ENCODE measurements at places on chromosomes 13 and 19.

DNA sequence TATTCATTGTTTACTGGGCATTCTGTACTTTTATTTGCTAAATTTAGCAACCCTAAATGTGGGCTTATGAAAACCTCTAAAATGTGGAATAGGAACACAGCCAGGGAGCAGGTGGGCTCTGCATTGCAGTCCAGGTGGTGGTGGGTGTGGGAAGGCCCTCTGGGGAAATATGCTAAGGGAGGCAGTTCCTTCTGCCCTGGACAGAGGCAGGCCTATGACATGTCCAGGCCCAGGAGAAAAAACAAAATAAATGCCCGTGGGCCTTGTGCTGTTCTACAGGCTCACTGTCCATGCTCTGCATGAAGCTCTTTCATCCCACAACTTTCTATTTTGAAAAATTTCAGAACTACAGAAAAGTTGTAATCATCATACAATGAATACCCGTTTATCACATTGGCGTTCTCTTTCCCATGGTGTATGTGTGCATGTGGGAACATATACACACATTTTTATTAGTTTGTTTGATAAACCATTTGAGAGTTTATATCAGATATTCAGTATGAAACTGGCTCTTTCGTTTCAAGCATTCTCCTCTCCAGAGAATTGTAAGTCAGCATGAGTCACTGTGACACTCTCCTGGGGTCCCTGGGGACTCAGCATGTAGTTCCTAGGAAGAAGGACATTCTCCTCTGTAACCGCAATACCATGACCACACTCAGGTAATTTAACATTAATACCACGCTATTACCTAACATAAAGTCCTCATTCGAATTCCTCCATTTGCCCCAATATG, 505.3 kb downstream of the COG6 start:
- DNase-seq: no peak

GRCh38 chr13:67438465-67438864, 208.3 kb upstream of the PCDH9 start:
- no peak for DNase-seq

GRCh38 chr13:101453784-101454201, 1.3 kb downstream of the ITGBL1 start:
- DNase-seq: no peak

GRCh38 chr13:37918751-37919150, 49.2 kb upstream of the TRPC4 start:
- DNase-seq: no peak

DNA sequence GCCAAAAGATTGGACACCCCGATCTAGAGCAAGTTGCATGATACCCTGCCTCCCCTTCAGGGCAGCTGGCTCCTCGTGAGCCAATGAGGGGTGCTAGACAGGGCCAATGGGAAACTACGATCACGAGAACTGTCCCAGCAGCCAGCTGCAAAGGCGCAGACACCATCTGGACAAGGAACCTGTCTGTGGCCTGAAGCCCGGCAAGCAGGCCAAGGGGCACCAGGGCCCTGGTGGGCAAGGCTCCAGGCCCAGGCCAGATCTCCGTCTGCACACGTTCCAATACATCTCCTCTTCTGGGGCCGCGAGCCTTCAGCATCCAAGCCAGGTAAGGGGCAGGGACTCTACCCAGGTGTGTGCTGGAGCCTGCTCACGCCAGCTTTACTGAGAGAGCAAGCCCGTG, 20.2 kb downstream of the MED26 start:
- no peak for DNase-seq

DNA sequence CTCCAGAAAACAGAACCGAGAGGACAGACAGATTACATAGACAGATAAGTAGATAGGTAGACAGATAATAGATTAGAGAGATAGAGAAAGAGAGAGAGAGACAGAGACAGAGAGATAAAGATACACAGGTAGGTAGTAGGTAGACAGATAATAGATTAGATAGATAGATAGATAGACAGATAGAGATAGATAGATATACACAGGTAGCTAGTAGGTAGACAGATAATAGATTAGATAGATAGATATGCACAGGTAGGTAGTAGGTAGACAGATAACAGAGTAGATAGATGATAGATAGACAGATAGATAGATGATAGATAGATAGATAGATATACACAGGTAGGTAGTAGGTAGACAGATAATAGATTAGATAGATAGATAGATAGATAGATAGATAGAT, 10.1 kb downstream of the FFAR2 start:
- no peak for DNase-seq

DNA sequence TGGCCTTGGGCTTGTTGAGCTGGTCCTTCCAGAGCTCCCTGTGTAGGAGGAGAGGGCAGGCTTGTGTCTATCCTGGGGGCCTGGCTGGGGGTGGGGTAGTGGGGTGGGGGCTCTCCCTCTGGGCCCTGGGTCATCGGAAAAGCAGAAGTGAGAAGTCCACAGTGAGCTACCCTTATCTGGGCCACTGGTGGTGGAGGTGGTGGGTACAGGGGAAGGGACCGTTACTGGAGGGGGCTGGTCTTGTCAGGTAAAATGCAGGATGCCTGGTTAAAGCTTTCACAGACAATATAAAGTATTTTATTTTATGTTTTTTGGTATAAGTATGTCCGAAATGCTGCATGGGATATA, 342 bp upstream of the SIGLEC10 start:
- DNase-seq: no peak

DNA sequence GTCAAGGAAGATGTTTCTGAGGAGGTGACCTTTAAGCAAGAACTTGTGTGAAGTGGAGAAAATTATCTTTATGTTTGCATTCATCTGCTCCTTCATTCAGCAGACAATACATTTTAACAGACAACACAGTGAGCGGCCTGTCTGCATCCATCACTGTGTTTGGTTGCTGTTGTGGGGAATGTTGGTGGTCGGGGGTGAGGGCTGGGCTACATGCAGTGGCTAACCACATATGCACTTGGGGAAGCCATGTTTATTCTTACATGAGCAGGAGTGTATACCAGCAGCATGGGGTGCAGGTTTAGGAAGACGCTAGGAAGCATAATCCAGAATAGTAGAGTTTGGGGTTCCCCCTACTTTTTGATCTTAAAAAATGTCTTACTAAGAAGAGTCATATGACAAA, 66.4 kb downstream of the DHRS12 start:
- no peak for DNase-seq

GRCh38 chr13:26716984-26717383, 43.6 kb downstream of the GPR12 start:
- DNase-seq: no peak

DNA sequence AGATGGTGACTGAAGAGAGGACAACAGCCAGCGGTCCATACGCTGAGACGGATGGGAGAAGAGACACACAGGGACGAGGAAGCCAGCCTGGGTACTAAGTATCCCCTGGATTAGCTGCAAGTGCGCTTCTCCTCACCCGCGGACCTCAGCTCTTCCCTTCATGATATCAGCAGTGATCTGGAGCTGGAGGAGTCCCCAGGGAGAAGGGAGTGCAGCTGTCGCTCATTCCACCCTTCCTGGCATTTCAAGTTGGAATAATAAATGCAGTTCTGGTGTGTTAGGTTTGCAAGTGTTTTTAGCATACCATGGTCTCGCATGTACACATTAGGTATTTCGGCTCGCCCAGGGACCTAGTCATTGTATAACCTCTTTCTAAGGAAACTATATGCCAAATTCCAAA, 88.5 kb upstream of the C1QTNF9B start:
- DNase-seq: no peak

DNA sequence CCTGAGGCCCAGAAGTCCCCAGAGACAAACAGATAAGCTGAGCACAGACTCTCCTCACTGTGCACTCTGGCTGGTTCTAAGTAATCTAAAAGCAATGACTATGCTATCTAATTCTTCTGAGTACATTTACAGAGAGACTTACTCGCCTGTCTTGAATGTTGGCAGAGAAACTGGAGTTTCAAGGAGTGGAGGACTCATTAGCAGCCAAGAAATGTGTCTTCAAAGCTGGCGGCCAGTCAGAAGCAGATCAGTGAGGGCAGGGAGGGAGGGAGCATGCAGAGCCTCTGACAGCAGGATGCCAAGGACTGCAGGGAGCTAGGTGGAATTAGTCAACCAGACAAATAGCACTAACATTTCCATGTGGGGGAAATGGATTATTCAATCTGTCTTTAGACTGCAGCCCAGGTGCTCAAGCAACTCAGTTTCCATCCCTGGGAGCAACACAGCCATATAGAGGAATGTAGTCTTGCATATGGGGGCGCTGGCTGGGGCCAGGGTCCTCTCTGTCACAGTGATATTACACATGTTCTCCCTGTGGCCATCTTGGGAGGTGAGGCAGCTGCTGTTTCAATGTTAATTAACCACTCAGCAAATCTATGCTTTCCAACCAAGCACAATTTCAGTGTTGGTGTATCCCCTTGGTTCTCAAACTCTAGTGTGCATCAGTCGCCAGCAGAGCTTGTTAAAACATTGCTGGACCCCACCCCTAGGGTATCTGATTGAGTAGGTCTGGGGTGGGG, 97.9 kb downstream of the CCNA1 start:
- DNase-seq: no peak

- DNase-seq: no peak
These were observed 698.8 kb downstream of the UQCRFS1 start for GRCh38 chr19:28514166-28514565.

DNA sequence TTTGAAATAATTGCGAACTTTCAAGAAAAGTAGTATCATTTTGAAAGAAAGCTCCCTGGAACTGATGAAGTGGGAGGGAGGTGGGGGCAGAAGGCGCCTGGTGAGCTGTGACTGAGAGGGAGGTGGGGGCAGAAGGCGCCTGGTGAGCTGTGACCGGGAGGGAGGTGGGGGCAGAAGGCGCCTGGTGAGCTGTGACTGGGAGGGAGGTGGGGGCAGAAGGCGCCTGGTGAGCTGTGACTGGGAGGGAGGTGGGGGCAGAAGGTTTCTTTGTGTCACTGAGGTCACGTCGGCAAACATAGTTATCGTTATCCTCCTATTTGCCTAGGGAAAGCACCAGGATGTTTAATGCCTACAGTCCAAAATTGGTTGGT, 24.2 kb downstream of the C2CD4C start:
- peak; percentile 6 for DNase-seq

- DNase-seq: peak; percentile 68
These were observed 3.2 kb downstream of the VSIG10L start for GRCh38 chr19:51338563-51339312.

DNA sequence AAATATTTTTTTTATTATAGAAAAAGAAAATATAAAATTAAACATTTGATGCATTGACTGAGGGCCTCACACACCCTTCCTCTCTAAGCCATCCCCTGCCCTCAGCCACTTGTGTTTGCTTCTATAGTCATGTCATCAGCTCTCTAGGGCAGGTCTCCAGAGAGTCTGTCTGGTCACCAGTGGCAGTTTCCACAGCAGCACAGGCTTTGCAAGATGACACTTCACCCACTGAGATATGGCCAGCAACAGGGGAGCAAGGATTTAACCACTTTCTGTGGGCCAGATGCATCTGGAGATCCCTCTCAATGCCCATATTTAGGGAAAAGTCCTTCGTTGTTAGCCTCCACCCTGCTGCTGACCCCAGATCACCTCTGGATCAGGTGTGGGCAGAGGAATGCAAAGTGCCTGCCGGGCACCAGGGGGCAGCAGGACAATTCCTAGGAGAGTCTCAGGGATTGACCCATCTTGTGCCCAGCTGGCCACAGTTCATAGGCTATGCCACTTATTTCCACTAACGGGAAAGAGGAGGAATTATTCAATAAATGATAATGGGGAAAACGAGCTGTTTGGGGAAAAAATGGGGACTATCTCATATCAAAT, 4.8 kb downstream of the ABCC4 start:
- DNase-seq: no peak

GRCh38 chr19:31233295-31233800, 115.9 kb downstream of the TSHZ3 start:
- DNase-seq: no peak

GRCh38 chr13:114151031-114151430, 18.6 kb upstream of the RASA3 start:
- DNase-seq: no peak

DNA sequence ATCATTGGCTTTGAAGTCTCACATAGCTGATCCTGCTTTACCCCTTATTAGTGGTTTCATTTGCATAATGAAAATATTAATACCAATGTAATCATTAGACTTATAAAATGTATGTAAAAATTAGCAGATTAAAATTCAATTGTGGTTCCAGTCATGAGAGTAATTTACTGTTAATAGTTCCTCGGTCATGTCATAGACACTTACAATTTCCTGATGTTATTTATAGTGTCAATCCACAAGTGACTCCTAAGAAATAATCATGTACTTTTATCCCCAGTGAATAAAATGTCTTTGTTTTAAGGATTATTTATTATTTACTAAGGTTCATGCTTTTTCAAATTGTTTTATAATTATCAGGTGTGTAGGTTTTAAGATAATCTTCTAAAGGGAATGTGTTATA, 138.5 kb downstream of the PCDH9 start:
- DNase-seq: no peak

- no peak for DNase-seq
These were observed 63.5 kb upstream of the TEX29 start for GRCh38 chr13:111256946-111257345.

GRCh38 chr13:30004204-30004603, 153.8 kb upstream of the UBL3 start:
- no peak for DNase-seq

GRCh38 chr19:45187421-45188100, 9.0 kb downstream of the BLOC1S3 start:
- no peak for DNase-seq

DNA sequence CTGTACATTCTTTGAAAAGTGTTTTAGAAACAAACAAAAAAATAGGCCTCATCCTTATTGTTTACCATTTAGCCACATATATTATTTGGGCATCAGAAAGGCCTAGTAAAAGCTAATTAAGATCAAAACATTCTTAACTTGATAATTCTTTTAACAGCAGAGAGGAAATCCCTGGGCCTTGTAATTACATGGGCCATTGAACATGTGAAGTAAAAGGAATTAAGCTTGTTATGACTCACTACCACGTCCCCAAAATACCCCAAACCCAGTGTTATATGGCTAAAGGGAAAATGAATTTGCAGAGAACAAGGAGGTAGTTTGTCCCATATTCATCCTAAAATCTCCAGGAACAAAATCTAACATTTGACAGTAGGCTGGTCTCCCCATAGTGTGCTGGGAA, 439.8 kb downstream of the ITGBL1 start:
- no peak for DNase-seq

DNA sequence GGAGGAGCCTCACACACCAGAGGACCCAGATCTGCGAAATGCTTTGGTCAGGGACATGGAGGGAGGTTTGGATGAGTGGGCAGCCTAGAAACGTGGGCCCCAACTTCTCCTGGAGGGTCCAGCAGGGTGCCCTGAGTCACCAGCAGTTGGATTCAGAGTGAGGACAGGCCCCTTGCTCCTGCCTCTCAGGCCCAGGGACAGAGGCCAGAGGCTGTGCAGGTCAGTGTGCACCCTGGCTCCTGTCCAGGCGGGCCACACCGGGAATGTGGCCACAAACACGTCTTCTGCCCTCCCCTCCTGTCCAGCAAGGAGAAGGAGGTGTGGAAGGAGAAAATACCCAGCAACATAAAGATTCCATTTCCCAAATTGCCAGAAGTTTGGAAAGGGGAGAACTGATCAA, 19.4 kb downstream of the IRS2 start:
- DNase-seq: no peak

Data from omental fat pad (tissue), 4 donors.